Forelimb muscle (tissue), 1 donor: ENCODE measurements at places on chromosomes 2 and 18. TPM values are rescaled to one million over a fixed set of nuclear protein-coding genes. Genes with fewer than 3 reads are reported as not detected.

DNA sequence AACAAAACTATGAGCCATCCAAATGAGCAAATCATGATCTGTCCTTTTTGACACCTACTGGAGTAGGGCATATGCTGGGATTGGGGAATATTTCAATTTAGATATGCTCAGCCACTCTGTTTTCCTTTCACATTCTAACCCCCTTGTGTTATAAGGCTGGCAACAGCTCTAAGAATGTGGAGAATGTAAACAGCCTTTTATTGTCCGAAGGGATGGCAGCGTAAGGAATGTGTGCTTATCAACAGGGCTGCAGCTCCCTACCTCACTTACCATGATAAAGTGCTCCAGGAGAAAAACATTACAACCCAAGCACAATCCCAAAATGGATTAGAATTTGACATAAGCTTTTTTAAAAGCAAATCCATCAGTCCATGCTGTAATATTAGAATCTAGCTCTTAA is 2.2 kb downstream of the NXPH2 start:
- no peak for DNase-seq

DNA sequence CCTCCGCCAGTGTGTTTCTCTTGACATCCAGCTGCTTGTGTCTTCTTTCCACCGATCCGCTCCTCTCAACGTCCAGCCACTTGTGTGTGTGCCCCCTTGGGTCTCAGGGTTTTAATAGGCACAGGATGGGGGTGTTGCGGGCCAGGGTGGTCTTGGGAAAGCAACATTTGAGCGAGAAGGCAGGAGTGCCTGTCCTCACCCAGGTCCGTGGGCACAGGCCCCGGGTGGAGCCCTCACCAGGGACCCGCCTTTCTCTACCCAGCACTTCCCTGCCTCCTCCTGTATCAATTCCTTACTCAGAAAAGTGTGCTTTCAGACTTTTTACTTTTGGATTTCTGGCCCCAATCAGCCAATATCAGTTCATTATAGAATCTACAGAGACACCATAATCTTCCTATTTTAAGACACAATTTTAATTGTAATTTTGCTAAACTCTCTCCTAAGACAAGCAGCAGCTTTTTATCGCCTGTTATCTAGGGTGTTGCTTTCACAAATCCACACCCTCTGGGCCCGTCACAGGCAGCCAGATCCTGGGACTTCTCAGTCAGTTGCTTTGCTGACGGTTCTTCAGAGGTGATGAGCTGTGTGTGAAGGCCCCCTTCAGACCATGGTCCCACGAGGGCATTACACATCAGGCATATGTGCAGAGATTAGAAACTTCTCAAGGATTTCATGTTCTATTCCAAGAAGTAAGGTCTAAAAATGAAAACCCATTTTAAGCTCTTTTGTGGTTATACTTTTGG is 96.0 kb upstream of the FHL2 start:
- DNase-seq, result no peak

- no peak for DNase-seq
These were observed 38.6 kb downstream of the AGFG1 start for GRCh38 chr2:227510620-227510958.

CHRND gene
- 180 TPM for polyA plus RNA-seq

- DNase-seq, result no peak
These were observed 72.8 kb downstream of the ZNF521 start for GRCh38 chr18:25279133-25279532.

- DNase-seq, result no peak
These were observed 257.2 kb downstream of the TXNL1 start for GRCh38 chr18:56381196-56381595.

ANKRD23 gene
- 21.3 TPM for polyA plus RNA-seq

- no peak for DNase-seq
These were observed 130.5 kb downstream of the PLCL1 start for GRCh38 chr2:197934934-197935289.

DNA sequence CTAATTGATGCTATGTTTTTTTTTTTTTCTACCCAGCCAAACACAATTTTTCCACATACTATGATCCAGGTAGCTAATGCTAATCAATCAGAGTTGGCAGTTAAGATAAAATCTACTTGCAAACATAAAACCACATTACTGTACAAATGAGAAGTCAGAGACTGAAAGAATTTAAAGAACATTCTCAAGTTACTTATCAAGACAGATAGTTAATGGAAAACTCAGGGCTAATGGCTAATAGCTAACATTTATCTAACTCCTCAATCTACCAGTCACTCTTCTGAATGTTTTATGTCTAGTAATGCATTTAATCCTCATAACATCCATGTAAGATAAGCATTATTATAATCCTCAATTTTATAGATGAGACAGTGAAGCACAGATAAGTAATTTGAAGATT is 537.6 kb upstream of the SETBP1 start:
- no peak for DNase-seq

- DNase-seq, result peak; percentile 14
These were observed 79.6 kb downstream of the LRATD1 start for GRCh38 chr2:14712111-14712510.

DNA sequence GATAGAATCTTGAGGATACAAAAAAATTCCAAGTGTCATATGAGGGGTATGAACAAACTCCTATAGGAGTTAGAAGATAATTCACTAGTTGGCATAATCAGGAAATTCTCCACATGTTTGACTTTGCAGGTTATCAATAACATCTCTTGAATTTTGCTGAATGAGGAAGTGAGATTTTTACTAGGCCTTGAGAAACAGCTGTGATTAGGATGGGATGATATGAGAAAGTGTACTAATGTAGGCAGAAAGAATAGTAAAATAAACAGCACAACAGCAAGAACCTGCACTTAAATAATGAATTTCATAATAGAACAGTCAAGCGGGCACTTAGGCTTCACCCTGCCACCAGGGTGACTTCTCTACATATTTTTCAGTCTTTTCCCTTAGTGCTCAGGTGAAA is 570.8 kb upstream of the CRIM1 start:
- no peak for DNase-seq

DNA sequence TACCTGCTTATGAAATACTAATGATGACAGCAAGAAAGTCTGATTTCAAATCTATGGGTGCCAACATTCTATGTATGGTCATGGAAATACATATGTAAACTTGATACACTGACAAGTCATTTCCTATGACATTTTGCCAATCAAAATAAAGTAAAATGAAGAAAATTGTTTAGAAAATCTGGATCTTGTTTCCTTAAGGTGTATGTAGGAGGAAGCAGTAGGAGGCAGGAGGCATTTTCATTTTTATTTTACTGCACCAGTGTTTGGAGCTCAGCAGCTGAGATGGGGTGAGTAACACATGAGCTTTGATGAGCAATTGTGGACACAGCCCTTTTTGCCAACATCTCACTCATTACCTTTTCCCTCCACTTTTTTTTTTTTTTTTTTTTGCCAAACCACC is 167.0 kb downstream of the AFF3 start:
- DNase-seq, result no peak

EPC2 gene
- polyA plus RNA-seq, result 23.6 TPM

COL4A4 gene
- 0.09 TPM for polyA plus RNA-seq

MTCL1 gene
- polyA plus RNA-seq, result 33.0 TPM

DNA sequence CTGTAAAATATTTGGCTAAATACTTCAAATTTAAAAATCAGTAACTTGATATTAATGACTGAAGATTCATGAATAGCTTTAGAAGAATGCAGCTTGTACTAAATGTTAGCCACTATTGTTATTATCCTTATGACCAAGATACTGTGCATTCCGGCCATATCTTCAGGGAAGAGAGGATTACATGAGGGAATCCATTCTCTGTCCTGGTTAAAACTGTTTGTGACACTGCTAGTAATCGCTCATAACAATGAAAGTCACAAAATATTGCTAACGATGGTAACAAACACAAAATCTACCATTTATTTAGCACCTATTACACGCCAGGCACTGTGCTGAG is 217.7 kb downstream of the PRKCE start:
- DNase-seq, result no peak

- no peak for DNase-seq
These were observed 156.1 kb upstream of the MGAT5 start for GRCh38 chr2:134097740-134098139.

DNA sequence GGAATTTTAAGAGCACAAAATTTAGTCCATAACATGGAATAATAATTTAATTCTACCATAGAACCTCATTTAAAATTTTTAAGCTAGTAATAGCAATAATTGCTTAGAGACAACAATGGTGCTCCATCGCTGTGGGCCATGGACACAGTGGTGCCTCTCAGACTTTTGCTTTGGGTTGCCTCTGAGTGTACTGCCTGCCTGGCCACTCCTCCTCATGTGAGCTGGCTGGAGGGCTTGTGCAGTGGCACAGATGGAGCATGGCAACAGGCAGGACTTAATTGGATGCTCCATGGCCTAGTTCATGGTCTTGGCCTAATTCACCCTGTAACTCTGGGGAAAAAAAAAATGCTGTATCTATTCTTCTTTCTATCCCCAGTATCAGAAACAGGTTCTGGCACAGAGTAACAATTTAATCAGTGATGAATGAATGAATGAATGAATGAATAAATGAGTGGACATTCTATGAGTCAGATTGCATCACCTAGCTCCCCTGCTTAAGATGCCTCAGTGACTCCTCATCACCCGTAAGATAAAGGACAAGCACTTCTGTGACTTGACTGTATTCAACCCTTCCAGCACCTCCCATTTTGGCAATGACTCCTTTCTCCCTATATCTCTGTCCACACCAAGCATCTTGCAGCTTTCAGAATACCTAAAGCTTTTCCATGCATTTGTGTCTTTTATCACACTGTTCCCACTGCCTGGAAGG is 211.8 kb upstream of the SLC14A2 start:
- no peak for DNase-seq

GRCh38 chr18:49666045-49666775 is 104.4 kb downstream of the LIPG start:
- no peak for DNase-seq

- DNase-seq, result no peak
These were observed 44.5 kb downstream of the MAPRE2 start for GRCh38 chr18:35085450-35086380.

- no peak for DNase-seq
These were observed 9.8 kb downstream of the TMX3 start for GRCh38 chr18:68705119-68705518.

CHRNG gene
- 160 TPM for polyA plus RNA-seq

DTNB gene
- polyA plus RNA-seq, result 5.7 TPM

CNRIP1 gene
- polyA plus RNA-seq, result 20.1 TPM

GRCh38 chr2:86323273-86324021 is 14.0 kb downstream of the REEP1 start:
- no peak for DNase-seq

GRCh38 chr18:40197711-40198110 is 1757.3 kb upstream of the PIK3C3 start:
- DNase-seq, result no peak

DNA sequence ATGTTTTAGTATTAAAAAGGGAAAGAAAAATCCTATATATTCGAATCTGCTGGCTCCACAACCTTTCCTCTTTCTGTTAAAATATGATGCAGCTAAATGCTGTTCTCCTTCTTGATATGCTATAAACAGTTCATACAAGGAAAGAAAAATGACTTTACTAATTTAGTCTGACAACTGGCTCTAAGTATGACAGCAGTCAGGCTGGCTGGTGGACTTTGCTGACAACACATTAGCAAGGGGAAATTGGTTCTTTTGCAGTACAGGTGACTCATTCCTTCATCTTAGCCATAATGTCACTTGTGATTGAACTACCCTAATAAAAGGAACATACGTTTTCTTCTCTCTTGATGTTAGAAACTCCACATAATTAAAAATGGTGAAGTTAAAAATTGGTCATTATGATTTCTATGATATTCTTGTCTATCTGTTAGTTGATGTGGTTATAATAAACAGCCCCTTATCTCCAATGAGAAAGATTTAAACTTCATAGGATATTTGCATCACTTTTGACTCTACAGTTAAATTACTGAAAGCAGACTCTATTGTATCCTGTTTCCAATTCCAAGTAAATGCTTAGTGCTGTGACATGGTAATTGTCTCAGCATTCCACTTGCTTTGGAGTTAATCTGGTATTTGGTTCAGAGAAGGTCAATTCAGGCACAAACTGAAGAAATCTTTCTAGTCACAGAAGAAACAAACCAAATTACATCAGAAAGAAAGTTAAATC is 315.3 kb upstream of the GULP1 start:
- DNase-seq, result no peak
